ENCODE measurements at places on chromosomes 2 and 18.
A peak's percentile ranks its signal among the peaks of the same experiment; 100 is the strongest.

DNA sequence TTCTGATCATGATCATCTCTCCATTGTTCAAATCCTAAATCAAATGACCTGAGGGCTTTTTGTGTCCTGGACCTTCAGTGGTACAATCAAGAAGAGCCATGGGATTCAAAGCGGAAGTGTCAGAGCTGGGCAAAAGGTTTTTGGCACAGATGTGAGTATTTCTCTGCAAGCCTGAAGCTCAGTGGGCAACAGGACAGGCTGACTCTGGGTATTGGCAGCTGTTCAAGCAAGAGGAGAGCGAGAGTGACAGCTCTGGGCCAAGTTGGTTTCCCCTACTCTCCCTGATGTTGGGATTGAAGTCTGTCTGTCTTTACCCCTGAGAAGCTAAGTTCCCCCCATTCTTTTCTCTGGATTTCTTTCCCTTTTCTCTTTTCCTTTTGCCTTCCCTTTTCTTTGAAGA is 33.3 kb downstream of the DSEL start:
- DNase-seq: no peak

GRCh38 chr2:169464882-169465281 is 14.4 kb upstream of the BBS5 start:
- no peak for DNase-seq

DNA sequence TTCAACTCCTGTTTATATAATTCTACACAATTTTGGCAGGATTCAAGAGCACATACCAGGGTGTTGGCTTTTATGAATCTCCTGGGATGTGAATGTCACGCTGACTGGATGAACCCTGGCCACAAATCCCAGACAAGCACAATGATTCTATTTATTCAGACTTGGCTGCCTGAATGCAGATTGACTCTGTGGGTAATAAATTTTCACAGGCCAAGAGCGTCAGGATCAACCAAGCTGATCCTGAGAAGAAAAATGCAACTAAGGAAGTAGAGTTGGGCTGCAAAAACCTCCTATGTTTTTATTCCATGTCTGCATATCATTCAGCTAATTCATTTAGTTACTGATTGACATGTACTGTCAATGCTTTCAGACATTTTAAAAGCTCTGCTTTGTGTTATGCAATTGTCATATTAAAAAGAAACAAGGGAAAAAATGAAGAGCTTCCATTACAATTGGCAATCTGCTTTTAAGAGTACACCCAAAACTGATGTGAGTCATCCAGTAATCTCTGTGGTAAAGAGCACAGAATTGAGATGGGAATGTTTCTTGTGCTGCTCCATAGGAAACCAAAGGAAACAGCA is 173.0 kb upstream of the REV1 start:
- DNase-seq: no peak

GRCh38 chr2:237295889-237296480 is 118.0 kb downstream of the COL6A3 start:
- DNase-seq: no peak

- DNase-seq: no peak
Observed at GRCh38 chr2:111111101-111111755, 9.5 kb upstream of the BCL2L11 start.

DNA sequence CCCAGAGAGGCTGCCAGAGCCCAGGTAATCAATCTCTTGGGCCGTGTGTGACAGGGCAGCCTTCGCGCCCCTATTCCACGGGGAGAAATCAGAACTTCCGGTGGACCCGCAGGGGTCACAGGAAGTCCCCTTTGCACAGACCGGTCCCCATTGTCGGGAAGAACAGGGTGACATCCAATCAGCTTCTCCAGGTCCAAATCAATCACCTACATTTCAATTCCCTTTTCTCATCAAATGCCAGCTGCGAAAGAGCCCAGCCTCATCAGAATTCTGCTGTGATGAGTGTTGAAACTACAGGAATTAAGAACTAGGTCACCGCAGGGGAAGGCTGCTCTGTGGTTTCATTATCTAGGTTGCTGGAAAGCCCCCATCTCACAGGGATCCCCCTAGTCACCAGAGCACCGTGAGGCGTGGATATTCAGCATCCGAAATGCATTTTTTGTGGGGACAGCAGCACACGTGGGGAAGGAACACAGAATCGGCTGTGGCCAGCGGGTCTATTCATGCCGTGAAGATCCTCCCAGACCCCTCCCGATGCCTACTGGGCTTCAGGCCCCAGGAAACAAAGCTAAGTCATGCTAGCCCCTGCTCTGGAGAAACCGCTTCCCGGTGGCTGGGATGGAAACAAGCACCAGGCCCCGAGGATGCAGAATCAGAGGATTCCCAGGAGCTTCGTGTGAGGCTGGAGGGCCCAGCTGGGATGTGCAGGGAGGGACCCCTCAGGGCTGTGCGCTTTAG is 193.7 kb upstream of the ID2 start:
- peak; percentile 72 for DNase-seq

All from NK-92 treated with Interleukin-12 subunit alpha and Interleukin-12 subunit beta, amount 100 ng/mL, for 24 hours (cell line).